ENCODE measurements at places on chromosomes 5 and 9. TPM values are rescaled to one million over a fixed set of nuclear protein-coding genes. Genes with fewer than 3 reads are reported as not detected.

GRCh38 chr5:83844449-83845068 is 123.9 kb upstream of the HAPLN1 start:
- no peak overlapping the region for H3K27ac ChIP-seq
- H3K4me1 ChIP-seq = no peaks in the 10 kb centered on the region
- H3K36me3 ChIP-seq = no peaks in the 10 kb centered on the region
- DNase-seq = no peak
- no peaks in the 10 kb centered on the region for H3K27me3 ChIP-seq

- H3K4me1 ChIP-seq = peaks cover 58% of the 10 kb centered on the region
- no peaks in the 10 kb centered on the region for H3K36me3 ChIP-seq
- H3K4me3 ChIP-seq = peak overlapping the region; percentile 89
- peak overlapping the region; percentile 82 for H3K27ac ChIP-seq
- no peaks in the 10 kb centered on the region for H3K27me3 ChIP-seq
Measured at GRCh38 chr9:127568618-127568970, 43.5 kb upstream of the STXBP1 start.

DNA sequence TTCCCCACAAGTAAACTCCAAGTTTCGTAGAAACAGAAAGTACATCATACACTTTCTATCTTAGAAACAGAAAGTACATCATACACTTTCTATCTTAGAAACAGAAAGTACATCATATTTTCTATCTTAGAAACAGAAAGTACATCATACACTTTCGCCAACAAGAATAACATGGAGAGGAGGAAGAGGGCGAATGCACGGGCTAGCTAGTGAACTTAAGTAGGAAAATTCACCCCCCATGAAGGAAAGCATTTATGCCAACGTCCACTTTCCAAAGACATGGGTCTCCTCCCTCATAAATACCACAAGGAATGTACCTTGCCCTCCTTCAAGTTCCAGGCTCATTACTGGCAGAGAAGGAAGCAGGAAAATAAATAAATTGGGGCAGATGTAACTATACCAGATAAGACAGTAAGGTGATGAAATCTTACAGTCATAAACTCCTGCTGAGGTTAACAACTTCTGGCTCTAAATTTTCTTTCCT is 64.7 kb downstream of the FRMD3 start:
- H3K27ac ChIP-seq = peak overlapping the region; percentile 51
- no peaks in the 10 kb centered on the region for H3K4me1 ChIP-seq
- no peaks in the 10 kb centered on the region for H3K27me3 ChIP-seq

GRCh38 chr5:171834461-171834860 is 48.8 kb downstream of the SMIM23 start:
- DNase-seq = no peak
- no peak overlapping the region for H3K4me3 ChIP-seq
- H3K36me3 ChIP-seq = no peaks in the 10 kb centered on the region
- no peak overlapping the region for H3K27ac ChIP-seq
- H3K27me3 ChIP-seq = no peaks in the 10 kb centered on the region
- no peaks in the 10 kb centered on the region for H3K4me1 ChIP-seq

GDA gene
- total RNA-seq = 0.44 TPM

DNA sequence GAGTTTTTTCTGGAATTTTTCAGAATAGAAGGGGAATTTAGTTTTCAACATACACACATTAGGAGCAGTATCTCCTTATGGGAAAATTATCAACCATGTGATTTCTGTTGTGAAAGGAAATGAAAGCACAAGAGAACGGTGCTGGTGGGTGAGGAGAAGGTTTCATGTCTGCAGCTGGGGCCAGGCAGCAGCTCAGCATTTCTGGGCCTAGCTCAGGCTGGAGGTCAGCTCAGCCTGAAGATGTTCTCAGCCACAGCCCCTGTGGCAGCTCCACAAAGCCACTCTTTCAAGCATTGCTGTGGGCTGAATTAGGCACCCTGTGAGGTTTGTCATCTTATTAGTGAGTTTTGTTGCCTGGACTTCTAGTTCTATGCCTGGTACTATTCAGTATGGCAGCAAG is 90.3 kb downstream of the DIRAS2 start:
- no peaks in the 10 kb centered on the region for H3K36me3 ChIP-seq
- no peaks in the 10 kb centered on the region for H3K27me3 ChIP-seq
- no peak for DNase-seq
- no peak overlapping the region for H3K27ac ChIP-seq
- no peak overlapping the region for H3K4me3 ChIP-seq
- H3K4me1 ChIP-seq = no peaks in the 10 kb centered on the region

CD180 gene
- 1.2 TPM for total RNA-seq

GRCh38 chr9:125436613-125437443 is 175.2 kb downstream of the GAPVD1 start:
- no peak overlapping the region for H3K4me3 ChIP-seq
- H3K36me3 ChIP-seq = peaks cover 18% of the 10 kb centered on the region
- H3K4me1 ChIP-seq = no peaks in the 10 kb centered on the region
- no peak overlapping the region for H3K27ac ChIP-seq

GRCh38 chr9:95055851-95056551 is 261.5 kb downstream of the FANCC start:
- H3K36me3 ChIP-seq = peaks cover 12% of the 10 kb centered on the region
- peak overlapping the region; percentile 88 for H3K27ac ChIP-seq
- peaks cover 82% of the 10 kb centered on the region for H3K4me1 ChIP-seq
- H3K4me3 ChIP-seq = peak overlapping the region; percentile 32
- no peak for DNase-seq

- no peaks in the 10 kb centered on the region for H3K36me3 ChIP-seq
- H3K27me3 ChIP-seq = no peaks in the 10 kb centered on the region
- DNase-seq = no peak
- H3K4me1 ChIP-seq = no peaks in the 10 kb centered on the region
- no peak overlapping the region for H3K4me3 ChIP-seq
- no peak overlapping the region for H3K27ac ChIP-seq
Measured at GRCh38 chr5:118596255-118596654, 392.1 kb downstream of the DTWD2 start.

GRCh38 chr9:7117676-7118561 is 360.1 kb downstream of the KDM4C start:
- no peak overlapping the region for H3K4me3 ChIP-seq
- H3K27ac ChIP-seq = no peak overlapping the region
- no peaks in the 10 kb centered on the region for H3K4me1 ChIP-seq
- no peaks in the 10 kb centered on the region for H3K36me3 ChIP-seq
- DNase-seq = no peak

GRCh38 chr5:147168578-147169327 is 66.1 kb upstream of the STK32A start:
- no peak overlapping the region for H3K27ac ChIP-seq
- no peak for DNase-seq
- H3K27me3 ChIP-seq = no peaks in the 10 kb centered on the region
- H3K4me3 ChIP-seq = no peak overlapping the region

DNA sequence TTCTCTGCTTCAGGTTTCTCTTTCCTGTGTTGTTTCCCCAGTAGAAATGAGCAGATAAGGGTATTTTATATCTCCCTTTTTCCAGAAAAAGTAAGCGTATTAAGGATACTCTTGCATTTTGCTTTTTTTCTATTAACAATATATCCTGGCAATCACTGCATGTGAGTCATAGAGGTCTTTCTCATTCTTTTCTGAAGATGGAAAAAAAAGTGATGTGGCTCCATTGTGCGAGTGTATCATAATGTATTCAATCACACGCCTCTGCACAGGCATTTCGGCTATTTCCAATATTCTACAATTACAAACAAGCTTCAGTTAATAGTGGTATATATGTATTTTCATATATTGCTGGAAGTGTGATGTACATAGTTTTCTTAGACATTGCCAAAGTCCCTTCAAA is 155.9 kb downstream of the MED27 start:
- H3K4me3 ChIP-seq = no peak overlapping the region
- no peak for DNase-seq
- no peaks in the 10 kb centered on the region for H3K36me3 ChIP-seq

SLC2A8 gene
- 19.2 TPM for total RNA-seq

SMIM23 gene
- total RNA-seq = not detected

DNA sequence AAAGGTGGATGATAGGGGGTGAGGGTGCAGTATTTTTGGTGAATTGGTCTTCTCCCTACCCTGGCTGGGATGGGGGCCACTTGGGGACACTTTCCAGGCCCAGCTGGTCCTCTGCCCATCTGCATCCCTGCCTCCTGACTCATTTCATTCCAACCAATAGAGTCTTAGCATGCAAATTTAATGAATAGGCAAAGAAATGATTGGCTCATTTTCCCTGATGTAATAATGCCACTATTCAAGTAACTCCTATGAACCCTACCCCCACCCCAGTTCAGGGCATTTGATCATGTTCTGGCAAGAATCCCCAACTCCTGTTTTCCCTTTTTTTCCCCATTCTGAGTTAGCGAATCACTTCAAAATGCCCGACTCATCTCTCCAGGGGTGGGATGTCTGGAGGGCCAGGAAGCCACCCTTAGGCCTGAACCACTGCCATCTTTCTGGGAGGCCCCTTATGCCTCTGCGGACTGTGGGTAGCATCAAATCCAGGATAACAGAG is 56.7 kb downstream of the PCDH1 start:
- no peaks in the 10 kb centered on the region for H3K4me1 ChIP-seq
- no peak for DNase-seq
- H3K36me3 ChIP-seq = no peaks in the 10 kb centered on the region

BTNL3 gene
- not detected for total RNA-seq

BTNL9 gene
- total RNA-seq = 5.3 TPM

TMEM141 gene
- total RNA-seq = 148 TPM

DNA sequence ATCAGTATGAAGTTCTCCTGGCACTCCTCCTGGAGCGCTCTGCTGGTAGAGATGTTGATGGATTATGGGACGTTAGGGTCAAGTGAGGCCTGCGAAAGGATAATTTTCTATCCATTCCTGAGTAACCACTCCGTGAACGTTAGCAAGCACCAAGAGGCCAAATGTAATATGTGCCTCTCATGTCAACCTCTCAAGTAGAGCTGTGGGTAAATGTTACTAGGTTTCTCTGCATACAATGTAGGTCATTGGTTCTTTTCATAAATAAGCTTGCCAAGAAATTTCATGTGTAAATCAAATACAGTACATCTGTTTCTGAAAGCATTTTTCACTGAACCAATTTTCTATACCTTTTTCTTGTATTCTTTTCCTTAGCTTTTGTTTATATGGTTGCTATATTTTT is 126.3 kb downstream of the KDM4C start:
- H3K4me1 ChIP-seq = no peaks in the 10 kb centered on the region
- no peaks in the 10 kb centered on the region for H3K27me3 ChIP-seq
- DNase-seq = no peak
- H3K4me3 ChIP-seq = no peak overlapping the region

- no peaks in the 10 kb centered on the region for H3K4me1 ChIP-seq
- H3K36me3 ChIP-seq = no peaks in the 10 kb centered on the region
- no peaks in the 10 kb centered on the region for H3K27me3 ChIP-seq
- no peak overlapping the region for H3K27ac ChIP-seq
Measured at GRCh38 chr5:7779019-7780005, 71.6 kb downstream of the CFAP90 start.

- H3K27me3 ChIP-seq = no peaks in the 10 kb centered on the region
- peaks cover 12% of the 10 kb centered on the region for H3K4me1 ChIP-seq
- no peak overlapping the region for H3K27ac ChIP-seq
- H3K36me3 ChIP-seq = no peaks in the 10 kb centered on the region
Measured at GRCh38 chr5:59485107-59485506, 408.4 kb downstream of the PDE4D start.

C1QTNF2 gene
- 2.2 TPM for total RNA-seq

GRCh38 chr9:16726718-16727451 is 143.6 kb downstream of the BNC2 start:
- H3K4me3 ChIP-seq = peak overlapping the region; percentile 64
- DNase-seq = peak; percentile 91
- H3K4me1 ChIP-seq = no peaks in the 10 kb centered on the region
- H3K36me3 ChIP-seq = no peaks in the 10 kb centered on the region
- H3K27me3 ChIP-seq = no peaks in the 10 kb centered on the region

GRCh38 chr5:120614531-120615180 is 150.6 kb downstream of the PRR16 start:
- H3K4me1 ChIP-seq = no peaks in the 10 kb centered on the region

GRCh38 chr9:28056006-28056405 is 482.7 kb upstream of the C9orf72 start:
- no peaks in the 10 kb centered on the region for H3K36me3 ChIP-seq
- H3K27me3 ChIP-seq = no peaks in the 10 kb centered on the region

DNA sequence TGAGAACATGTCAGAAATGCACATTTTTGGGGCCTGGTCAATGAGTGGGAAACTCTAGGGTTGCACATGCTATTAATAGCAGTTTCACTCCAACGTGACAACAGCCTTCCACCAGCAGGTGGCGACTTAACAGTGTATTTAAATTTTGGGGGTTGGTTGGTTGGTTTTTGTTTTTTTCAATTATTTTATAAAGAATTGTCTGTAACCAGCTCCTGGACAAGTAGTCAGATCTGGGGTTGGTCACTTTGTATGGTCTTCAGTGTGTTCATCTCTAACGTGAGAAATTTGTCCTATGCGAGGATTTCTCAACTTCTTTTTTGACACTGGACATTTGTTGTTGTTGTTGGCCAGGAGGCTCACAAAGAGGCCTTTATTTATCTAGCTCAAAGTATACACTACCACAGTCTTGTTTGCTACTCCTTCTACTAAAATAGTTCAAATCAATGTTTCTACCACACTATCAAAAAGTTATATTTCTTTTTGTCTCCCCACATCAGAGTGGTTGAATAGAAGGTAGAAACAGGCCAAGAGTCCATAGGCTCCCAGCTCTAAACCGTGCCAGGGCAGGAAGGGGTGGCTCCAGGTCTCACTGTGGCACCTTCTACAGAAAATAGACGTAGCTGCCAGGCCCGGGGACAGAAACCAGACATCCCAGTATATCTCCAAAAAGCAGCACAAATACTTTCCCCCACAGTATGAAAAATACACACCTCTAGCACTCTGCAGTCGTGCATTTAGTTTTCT is 110.4 kb downstream of the TRPM6 start:
- H3K4me3 ChIP-seq = no peak overlapping the region
- no peak overlapping the region for H3K27ac ChIP-seq
- H3K4me1 ChIP-seq = no peaks in the 10 kb centered on the region

DNA sequence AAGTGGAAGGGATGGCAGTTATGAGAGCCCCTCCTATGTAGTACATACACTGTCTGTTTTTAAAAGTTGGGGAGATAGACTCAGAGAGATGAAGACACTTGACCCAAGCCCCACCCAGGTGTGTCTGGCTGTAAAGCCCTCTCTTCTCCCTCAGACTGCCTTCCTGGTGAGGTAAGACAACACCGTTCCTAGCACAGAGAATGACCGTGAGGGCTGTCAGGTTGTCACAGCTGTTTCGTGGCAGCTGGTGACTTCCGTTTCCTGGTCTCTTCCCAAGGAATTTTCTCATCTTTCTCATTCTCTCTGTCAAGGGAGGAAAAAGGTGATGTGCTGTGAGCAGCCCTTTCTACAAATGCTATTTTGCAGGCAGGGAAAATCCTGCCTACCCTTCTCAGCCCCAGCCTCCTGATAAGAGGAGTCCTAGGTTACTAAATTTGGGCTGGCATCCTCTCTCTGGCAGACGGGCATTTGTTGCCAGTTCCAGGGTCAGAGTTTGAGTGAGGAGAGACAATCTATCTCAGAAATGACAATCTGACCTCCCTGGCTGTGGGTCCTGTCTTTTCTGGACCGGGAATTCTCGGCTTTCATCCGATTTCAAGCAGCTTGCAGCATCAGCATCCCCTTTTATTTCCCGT is 263.5 kb upstream of the PANK3 start:
- H3K27me3 ChIP-seq = no peaks in the 10 kb centered on the region
- DNase-seq = no peak
- H3K4me3 ChIP-seq = peak overlapping the region; percentile 14
- H3K36me3 ChIP-seq = no peaks in the 10 kb centered on the region

- H3K36me3 ChIP-seq = peaks cover 73% of the 10 kb centered on the region
- no peak overlapping the region for H3K4me3 ChIP-seq
- H3K27ac ChIP-seq = no peak overlapping the region
- no peak for DNase-seq
Measured at GRCh38 chr9:37438359-37438758, 15.9 kb downstream of the GRHPR start.

GRCh38 chr9:136725612-136726011 is 13.2 kb downstream of the DIPK1B start:
- peaks cover 54% of the 10 kb centered on the region for H3K36me3 ChIP-seq
- peaks cover 87% of the 10 kb centered on the region for H3K4me1 ChIP-seq
- peak overlapping the region; percentile 82 for H3K4me3 ChIP-seq
- DNase-seq = no peak
- no peaks in the 10 kb centered on the region for H3K27me3 ChIP-seq
